HFF-Myc (cell line): ENCODE measurements at places on chromosomes 6 and 20.

DNA sequence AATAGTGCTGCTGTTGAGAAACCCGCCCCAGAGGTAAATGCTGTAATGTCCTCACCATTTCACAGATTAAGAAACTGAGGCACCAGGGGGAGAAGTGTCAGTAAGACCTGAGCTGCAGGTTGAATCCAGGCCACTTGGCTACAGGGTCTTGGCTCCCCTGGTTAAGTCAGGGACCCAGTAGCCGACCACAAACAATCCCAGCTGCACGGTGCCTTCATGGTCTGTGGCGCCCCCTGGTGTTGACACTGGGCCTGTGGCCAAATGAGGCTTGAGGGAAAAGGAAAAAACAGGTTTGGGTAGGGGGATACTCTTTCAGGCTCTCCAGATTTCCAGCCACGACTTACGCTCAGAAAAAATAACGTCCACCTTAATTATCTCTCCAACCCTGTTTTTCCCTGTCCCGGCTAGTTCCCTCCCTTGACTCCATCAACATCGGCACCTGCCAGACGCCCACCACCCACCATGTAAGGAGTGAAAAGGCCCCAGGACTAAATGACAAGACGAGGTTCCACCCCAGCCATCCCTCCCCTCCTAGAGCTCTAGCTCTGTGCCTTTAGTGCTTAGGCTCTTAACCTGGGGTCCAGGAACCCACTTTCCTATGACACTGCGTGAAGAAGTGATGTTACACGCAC is 47.7 kb upstream of the POLR1H start:
- no peak for DNase-seq

GRCh38 chr6:167462514-167463312 is 137.8 kb downstream of the TTLL2 start:
- no peak for DNase-seq

GRCh38 chr6:41777551-41778285 is 2.0 kb downstream of the FRS3 start:
- no peak for DNase-seq

DNA sequence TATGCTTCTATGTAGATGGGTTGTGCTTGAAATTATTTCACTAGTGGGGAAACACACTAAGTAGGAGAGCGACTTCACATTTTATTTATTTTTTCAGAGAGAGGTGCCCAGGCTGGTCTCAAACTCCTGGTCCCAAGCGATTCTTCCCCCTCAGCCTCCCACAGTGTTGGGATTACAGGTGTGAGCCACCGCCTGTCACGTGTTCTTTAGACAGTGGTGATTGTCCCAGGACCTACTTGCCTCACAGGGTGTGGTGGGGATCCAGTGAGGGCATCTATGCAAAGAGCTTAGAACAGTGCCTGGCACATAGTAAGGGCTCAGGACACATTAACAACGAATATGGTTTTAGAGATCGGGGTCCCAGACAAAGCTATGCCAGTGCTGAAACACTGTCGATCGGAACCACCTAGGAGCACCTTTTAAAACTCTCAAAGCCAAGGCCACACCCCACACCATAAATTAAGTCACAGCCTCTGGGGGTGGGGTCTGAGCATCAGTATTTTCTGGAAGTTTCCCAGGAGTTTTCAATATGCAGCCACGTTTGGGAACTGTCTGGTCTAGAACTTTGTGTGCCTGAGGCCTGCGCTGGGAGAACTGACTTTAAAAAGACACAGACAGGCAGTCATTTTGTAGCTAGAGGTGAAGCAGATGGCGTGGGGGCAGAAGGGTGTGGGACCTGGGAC is 4.8 kb upstream of the BCAS4 start:
- no peak for DNase-seq

DNA sequence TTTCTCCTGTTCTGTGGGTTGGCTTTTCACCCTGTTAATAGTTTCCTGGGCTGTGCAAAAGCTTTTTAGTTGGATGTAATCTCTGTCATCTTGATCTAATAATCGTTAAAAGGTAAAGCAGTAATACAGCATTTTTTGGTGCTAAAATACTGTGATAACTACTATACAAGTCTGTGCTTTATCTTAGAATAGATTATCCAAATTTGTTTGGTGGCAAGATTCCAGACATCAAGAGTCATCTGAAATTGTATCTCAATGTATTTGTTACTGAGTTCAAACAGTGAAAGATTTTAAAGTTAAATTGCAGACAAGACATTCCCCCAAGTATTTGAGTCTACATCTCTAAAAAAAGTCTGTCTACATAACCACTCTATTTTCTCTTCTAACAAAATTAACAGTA is 18.8 kb downstream of the TBPL1 start:
- no peak for DNase-seq

GRCh38 chr20:63808964-63809674 is 21.9 kb downstream of the ZBTB46 start:
- no peak for DNase-seq

DNA sequence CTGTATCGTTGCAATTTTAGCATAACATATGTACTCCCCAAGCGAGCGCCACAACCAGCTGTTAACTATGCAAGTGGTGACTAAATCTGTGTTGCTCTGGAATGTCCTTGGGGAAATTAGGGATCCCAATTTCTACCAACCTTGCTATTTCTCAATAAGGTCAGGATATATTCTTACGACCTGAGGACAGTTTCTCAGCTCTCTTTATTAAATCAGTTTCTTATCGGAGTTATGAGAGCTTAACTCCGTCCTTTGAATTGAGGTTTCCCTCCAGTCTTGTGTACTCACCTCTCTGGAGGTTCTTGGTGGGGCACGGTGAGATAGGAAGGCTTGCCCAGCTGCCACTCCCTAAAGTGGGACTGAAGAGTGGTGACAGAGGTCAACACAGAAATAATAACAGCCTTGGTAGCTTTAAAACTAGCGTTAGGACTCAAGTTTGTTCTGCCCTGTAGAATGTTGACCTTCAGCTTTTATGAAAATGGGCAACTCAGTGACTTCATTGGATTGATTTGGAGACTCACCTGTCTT is 694 bp downstream of the MRPS18B start:
- no peak for DNase-seq

DNA sequence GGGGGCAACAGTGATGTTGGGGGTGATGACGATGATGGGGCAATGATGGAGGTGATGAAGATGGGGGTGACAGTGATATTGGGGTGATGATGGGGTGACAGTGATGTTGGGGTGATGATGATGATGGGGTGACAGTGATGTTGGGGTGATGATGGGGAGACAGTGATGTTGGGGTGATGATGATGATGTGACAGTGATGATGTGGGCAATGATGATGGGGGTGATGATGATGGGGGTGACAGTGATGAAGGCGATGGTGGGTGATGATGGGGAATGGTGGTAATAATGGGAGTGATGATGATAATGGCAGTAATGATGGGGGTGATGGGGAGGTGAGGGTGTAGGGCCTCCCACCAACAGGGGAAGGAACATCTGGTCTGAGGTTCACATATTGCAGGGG is 150.6 kb downstream of the ERMARD start:
- no peak for DNase-seq

GRCh38 chr20:32804022-32804715 is 15.6 kb upstream of the MAPRE1 start:
- no peak for DNase-seq

- DNase-seq, result no peak
Observed at GRCh38 chr6:155543166-155543847, 87.7 kb upstream of the NOX3 start.

GRCh38 chr20:43565758-43566104 is 6.9 kb downstream of the SGK2 start:
- no peak for DNase-seq
